Thoracic aorta endothelial cell (primary cell): ENCODE measurements at places on chromosomes 7 and 10. TPM values are rescaled to one million over a fixed set of nuclear protein-coding genes. Genes with fewer than 3 reads are reported as not detected.

The ASZ1 gene
- not detected in 2 replicates for total RNA-seq

The FHIP2A gene
- 37.3 and 37.5 TPM in 2 replicates for total RNA-seq

The GPC2 gene
- total RNA-seq: 3.9 and 4.1 TPM in 2 replicates

The HMX3 gene
- not detected in 2 replicates for total RNA-seq

The SPDYE16 gene
- total RNA-seq: not detected in 2 replicates

The GHRHR gene
- total RNA-seq: 0.14 TPM in 1 of 2 replicates, not detected in the other

The LRRC17 gene
- 4.4 and 6.8 TPM in 2 replicates for total RNA-seq

The FAM20C gene
- total RNA-seq: 15.1 and 16.1 TPM in 2 replicates

The ELMO1 gene
- total RNA-seq: 77.8 and 84.6 TPM in 2 replicates

The PNLIP gene
- not detected in 2 replicates for total RNA-seq

The STEAP4 gene
- under 0.01 TPM in 2 replicates for total RNA-seq

The GJD4 gene
- total RNA-seq: not detected in 2 replicates
